ENCODE measurements at places on chromosomes 7 and 10.

DNA sequence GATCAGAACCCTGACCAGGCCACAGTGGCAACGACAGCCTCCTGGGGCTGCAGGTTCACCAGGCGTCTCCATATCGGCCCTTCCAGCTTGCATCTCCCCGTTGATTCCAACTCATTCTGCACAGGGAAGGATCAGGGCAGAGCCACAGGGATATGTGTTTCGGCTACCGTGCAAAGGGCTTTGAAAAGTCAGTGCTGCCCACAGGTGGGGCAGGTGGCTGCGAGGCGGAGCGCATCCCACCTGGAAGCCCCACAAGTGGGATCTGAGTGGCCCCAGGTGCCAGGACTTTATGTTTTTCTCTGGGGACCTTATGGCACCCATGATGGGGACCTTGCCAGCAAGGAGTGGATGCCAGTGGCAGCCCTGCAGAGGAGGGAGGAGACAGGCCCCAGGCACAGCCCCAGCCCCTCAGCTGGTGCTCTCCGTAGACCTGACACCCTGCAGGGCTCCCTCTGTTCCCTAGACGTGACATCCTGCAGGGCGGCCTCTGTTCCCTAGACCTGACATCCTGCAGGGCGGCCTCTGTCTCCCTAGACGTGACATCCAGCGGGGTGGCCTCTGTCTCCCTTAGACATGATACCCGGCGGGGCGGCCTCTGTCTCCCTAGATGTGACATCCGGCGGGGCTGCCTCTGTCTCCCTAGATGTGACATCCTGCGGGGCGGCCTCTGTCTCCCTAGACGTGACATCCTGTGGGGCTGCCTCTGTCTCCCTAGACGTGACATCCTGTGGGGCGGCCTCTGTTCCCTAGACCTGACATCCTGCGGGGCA lies 189.4 kb downstream of the ELFN1 start:
- DNase-seq: no peak

DNA sequence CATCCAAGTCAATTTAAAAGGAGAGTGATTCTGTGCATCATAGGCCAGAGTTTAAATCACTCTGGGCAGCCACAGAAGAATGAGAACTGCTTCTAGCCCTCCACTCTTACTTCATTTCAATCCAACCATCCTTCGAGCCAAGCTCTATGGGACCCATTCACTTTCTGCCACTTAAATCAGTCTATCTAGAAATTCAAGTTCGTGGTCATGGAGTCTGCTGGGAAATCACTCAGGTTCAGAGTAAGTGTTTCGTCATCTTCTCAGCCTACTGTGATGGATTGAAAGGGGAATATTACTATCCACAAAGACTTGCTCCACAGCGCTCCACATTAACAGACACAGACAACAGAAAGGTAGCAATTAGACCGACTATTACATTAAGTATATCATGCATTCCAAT lies 4.6 kb downstream of the DCLRE1C start:
- no peak for DNase-seq

DNA sequence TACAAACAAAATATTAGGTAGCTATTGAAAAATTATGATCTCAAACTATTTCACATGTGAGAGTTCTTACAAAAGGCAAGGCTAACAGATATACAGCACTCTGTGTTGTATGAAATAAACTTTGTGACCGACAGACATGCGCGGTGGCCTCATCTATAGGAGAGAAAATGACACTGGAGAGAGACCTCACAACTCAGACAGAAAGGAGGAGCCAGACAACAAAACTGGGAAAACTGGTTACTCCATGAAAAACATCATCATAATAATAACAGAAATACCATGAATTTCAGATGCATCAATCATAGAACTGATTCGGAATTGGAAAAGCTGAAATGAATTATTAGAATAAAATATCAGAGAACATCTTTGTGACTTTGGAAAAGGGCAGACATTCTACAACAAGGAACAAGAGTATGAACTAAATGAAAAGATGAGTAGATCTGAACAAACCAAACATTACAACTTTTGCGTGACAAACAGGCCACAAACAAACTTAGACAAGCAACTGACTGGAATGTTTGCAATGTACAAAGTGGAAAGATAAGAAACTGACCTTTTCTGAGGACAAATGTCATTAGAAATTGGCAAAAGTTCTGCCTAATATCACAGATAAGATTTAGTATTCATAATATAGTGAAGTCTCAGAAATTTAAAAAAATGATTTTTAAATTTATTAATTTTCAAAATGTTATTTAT lies 69.3 kb downstream of the TNS3 start:
- DNase-seq: no peak

- DNase-seq: no peak
Observed at GRCh38 chr7:115937960-115938359, 92.6 kb downstream of the TFEC start.

GRCh38 chr10:2861632-2862210 lies 205.6 kb upstream of the PFKP start:
- DNase-seq: no peak

GRCh38 chr7:80885757-80886156 lies 33.1 kb downstream of the SEMA3C start:
- no peak for DNase-seq

DNA sequence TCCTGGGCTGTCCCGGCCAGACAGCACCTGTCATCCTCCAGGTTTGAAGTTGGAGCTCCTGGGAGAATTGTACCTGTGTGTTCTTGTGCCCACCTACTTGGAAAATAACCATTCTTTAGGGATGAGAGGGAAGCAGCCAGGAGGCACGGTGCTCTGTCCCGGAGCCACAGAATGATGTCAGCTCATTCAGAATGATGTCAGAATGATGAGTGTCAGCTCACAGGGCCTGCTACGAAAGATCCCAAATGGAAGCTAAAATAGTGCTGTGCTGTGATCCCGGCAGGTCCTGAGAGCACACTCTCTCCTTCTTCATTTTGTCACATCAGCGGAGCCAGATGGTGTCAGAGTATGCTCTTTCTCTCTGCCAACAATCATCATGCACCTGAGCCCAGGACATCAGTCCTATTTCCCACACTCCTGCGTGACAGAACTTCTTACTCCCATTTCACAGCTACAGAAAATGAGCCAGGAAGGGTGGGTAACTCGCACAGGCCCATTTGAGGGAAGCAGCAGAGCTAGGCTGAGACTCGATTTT lies 8.3 kb downstream of the ABCA13 start:
- DNase-seq: no peak

GRCh38 chr10:89241026-89241425 lies 10.5 kb downstream of the LIPA start:
- no peak for DNase-seq

DNA sequence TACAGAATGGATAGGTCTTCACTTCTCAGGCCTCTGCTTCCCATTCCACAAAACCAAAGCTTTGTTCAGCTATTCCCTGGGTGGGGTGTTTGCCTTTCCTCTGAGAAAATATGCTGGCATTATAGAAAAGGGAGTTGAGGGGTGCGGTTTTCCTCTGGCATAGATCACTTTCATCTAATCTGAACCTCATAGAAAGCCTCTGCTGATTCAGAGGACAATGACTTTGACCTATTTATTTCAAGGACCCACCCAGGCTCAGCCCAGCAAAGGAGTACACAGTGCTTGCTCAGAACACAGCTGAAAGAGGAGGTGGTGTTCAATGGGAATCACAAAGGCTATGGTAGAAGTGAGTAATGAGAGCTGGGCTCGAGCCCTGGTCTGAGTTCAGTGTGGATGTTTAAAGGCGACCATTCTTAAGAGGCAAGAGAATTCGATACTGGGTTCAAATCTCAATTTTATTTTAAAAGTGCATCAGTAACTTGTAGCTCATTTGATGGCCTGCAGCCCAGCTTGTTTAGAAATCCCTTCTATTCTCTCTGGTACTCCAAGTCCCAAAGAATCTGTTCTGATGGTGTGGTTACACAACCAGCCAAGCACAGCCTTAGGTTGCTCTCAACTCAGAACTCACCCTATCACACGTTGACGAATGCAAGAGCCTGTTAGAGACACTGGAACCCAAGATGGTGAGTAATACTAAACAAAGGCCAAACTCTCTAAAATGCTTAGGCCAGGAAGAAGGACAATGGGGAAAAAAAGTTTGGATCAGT lies 1012.8 kb downstream of the LRMDA start:
- DNase-seq: no peak

- DNase-seq: no peak
Observed at GRCh38 chr7:32416846-32417245, 73.3 kb downstream of the LSM5 start.

GRCh38 chr10:52956861-52957260 lies 184.3 kb upstream of the MBL2 start:
- DNase-seq: no peak

- no peak for DNase-seq
Observed at GRCh38 chr10:71343392-71343773, 24.3 kb downstream of the SLC29A3 start.

GRCh38 chr10:74118804-74119203 lies 31.8 kb downstream of the AP3M1 start:
- DNase-seq: no peak

DNA sequence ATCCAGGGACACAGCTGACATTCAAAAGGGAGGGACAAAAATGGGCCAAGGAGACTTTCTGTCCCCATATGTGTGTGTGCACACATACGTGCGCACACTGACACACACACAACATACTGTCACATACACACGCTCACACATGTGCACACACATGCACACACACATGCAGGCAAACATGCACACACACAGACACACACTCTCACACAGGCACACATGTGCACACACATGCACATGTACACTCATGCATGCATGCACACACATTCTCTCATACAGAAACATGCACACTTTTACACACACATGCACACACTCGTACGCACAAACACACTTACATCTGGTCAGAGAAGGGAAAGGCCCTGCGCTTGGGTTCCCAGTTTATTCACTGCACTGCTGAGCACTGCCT lies 155.1 kb upstream of the MKI67 start:
- no peak for DNase-seq

DNA sequence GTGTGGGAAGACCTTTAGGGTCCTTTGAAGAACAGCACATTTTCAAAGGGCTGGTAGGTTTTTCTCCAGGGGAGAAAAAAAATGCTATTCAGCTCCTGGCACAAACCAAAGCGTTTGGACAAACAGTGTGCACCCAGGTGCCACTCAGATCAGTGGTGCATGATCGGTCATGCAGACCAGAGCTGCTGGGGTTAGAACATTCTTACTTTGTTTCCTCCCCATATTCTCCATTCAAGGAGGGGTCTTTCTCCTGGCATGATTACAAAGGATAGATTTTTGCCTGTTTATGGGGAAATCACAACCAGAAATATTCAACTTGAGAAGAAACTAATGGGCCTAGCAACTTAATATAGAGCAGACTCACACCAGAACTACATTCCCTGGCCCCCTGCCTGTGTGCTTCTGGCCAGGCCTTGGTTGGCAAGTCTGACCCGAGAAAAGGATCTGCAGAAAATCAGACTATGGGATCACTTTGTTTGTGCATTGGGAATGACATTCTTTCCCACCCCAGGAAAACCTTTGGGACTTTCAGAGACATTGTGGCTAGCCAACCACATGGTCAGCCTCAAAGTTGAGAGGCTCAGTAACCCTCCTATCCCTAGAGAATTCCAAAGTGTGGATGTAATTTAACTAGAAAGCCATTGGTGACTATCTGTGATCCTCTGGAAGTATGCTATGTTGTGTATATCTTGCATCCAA lies 82.3 kb upstream of the FGL2 start:
- DNase-seq: no peak

- no peak for DNase-seq
Observed at GRCh38 chr10:43324876-43325275, 46.6 kb upstream of the FXYD4 start.

- no peak for DNase-seq
Observed at GRCh38 chr7:134388336-134389019, 70.4 kb downstream of the AKR1B1 start.

DNA sequence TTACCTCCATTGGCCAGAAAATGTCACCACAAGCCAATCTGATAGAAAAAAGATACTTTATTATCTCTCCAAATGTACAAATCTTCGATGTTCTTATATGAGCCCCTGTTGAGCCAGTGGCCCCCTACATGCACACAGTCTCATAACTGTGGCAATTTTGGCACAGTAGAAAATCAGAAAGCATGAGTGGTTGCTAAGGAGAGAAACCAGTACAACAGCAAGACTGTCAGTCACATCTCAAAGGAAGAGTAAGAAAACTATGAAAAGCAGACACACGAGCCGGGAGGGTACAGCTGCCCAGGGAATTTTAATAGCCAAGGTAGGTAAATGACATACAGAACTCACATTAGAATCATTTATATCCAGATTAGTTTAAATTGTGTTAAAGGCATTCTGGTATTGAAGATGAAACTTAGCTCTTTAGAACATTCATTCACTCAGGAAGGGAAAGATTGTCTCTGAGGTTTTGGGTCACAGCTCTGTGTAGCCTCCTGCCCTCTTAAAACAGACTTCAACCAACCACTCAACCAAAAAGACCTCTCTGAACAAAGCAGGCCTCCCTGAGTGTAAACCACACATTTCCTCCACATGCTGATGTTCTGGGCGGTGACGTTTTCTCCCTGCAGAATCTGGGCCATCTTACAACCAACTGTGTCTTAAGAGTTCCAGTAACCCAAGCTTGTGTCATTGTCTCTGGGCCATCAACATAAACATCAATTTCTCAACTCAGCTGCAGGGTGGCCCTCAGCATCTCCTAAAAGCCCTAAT lies 80.8 kb upstream of the ADAM12 start:
- no peak for DNase-seq

DNA sequence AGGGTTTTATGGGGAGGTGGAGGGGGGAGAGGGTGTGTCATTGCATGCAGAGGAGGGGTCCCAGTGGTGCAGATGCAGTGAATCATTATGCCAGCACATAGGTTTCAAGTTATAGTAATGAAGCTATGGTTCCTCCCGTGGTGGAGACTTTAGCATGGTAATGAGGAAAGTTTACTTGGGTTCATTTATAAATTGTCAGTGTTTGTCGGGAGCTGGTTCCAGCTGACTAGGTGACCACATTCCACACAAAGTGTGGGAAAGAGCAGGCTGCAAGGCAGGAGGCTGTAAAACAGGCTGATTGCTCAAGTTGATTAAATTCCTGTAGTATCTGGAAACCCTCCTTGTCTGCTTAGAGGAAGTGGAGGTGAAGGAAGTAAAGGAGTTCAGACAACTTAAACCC lies 78.9 kb downstream of the SRI start:
- DNase-seq: no peak

DNA sequence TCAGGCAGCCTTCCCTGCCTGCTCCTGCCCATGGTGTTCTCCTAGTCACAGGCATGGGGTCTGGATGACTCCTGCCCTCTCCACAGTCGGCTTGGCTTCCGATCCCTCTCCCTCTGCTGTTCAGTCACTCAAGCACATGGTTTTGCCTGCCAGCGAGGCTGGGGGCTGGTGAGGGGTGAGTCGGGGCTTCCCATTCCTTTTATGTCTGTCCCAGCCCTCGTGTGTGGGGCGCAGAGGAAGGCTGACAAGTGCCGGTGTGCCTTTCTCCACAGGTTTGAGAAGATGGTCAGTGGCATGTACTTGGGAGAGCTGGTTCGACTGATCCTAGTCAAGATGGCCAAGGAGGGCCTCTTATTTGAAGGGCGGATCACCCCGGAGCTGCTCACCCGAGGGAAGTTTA lies 40.1 kb downstream of the TACR2 start:
- no peak for DNase-seq

- DNase-seq: no peak
Observed at GRCh38 chr10:125521721-125522680, 161.0 kb downstream of the TEX36 start.
